Posterior cingulate gyrus (tissue), 11 donors: ENCODE measurements at places on chromosomes 11 and 22.

GRCh38 chr11:62054484-62055121 lies 69.2 kb upstream of the INCENP start:
- DNase-seq, result no peak

- DNase-seq, result no peak
Observed at GRCh38 chr22:17719911-17720310, 54.4 kb downstream of the BID start.

GRCh38 chr22:38694940-38695339 lies 5.8 kb downstream of the JOSD1 start:
- no peak for DNase-seq

DNA sequence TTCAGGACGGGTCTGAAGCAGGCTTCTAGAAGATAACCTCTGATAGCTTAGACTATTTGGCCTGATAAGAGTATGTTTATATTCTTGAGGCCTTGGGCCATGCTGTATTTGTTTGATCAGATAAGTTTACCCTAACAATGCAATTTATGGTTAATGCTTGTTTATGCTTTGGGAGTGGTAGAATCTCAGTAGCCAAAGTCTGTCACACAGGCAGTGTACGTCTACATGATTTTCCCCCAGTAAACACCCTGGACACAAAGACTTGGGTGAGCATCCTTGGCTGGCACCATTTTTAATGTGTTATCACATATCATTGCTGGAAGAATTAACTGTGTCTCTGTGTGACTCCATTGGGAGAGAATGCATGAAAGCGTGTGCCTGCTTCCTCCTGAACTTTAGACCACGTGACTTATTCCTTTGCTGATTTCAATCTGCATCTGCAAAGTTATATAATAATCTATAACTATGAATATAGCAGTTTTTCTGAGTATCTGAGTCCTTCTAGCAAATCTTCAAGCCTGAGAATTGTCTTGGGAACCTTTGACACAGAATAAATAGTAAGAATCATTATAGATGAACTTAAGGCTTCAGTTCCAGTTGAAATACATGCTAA lies 172.4 kb downstream of the CASP12 start:
- no peak for DNase-seq

DNA sequence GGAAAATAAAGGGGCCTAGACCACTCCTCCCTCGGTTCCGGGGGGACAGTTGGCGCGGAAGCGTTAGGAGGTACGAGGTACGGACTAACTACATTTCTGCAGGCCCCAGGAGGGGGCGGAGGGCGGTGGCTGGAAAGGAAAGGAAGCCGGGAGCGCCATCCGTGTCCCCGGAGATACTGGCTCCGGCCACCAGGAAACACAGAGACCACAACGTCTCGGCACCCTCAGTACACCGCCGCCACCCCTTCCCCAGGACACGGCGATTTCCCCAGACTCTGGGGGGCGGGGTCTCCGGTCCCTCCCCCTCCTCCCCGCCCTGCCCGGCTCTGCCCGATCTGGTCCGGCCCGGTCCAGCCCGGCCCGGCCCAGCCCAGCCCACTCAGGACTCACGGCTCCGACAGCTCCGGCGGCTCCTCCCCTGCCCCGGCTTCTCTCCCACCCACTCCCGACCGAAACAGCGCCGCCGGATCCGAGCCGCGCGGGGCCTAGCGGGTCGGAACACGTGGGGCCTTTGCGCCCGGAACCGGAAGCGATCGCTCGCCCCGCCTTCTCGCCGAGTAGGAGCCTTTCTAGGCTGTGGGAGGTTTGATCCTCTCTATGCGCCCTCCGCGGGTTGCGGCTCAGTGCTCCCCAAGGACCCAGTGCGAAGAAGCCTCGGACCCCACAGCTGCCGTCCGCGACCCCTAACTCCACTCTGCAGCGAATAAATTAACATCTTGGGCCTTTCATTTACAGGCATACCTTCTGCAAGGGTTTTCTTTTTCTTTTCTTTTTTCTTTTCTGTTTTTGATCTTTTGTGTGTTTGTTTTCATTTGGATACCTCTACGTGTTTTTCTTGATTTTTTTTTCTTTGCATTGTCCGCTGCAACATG lies at the start of gene ZNF202:
Gene ZNF202 (minus strand): TSS at position 502 of the 872 bp plus-strand sequence. CDS start 10,772 bp downstream, outside the sequence.
- peak; percentile 95 for DNase-seq
